Stimulated activated CD4-positive, alpha-beta T cell treated with anti-CD3 and anti-CD28 coated beads, Interleukin-1b, Interleukin-23, amount 100 ng/mL, for 1 hour (primary cell): ENCODE measurements at places on chromosomes 3 and 15.

DNA sequence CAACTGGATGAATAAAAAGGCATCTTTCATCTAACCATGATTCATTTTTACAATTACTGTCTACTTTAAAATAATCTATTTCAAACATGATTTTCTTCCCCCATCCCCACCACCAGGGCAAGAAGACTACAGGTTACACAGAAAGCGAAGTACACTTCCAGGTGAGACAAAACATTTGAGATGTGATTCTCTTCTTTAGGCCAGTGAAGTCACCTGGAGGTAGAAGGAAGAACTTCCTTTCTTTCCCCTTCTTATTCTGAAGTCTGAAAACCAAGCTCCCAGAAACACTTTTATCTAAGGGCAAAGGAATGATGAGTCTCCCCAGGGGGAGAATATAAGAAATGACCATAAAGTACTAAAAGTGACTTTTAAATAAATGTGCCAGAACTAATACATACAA lies 36.7 kb downstream of the SHQ1 start:
- no peak for DNase-seq

GRCh38 chr3:194001-194400 lies 2.6 kb upstream of the CHL1 start:
- DNase-seq, result no peak

DNA sequence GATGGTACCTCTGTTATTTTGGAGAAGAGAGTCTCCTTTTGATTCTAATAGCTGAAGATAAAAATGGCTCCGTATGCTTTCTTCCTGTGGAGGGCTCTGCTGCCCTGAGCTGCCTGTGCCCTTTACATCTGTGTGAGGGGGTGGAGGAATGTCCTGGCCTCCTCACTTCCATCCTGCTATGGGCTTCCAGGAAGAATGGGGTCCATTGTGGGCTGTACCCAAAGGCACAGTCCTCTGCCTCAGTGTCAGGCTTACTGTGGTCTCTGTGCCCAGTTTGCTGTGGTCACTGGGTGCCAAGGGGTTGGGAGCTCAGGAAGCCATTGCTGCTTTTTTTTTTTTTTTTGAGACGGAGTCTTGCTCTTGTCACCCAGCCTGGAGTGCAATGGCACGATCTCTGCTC lies 14.4 kb downstream of the DAG1 start:
- DNase-seq, result no peak

- peak; percentile 81 for DNase-seq
Observed at GRCh38 chr15:41660235-41661077, at the start of gene MGA. TSS of gene MGA (plus strand) at chr15:41660405.

DNA sequence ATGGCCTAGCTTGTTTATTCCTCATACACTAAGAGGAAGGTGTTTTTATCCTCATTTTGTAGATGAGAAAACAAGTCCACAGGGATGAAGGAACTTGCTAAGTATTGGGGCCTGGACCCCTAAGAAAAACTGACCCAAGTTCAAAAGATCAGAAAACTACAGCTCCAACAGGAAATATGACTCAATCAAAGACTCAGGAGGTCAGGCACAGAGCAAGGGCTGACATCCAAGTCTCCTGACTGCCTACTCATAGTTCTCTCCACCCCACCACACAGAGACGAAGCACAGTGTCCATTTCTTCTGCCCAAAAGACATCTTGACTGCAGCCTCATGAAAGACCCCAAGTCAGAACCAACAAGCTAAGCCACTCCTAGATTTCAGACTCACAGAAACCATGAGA lies 26.9 kb upstream of the TPM1 start:
- DNase-seq, result no peak

- DNase-seq, result no peak
Observed at GRCh38 chr15:99409097-99409473, 156.7 kb upstream of the MEF2A start.
